Activated naive CD8-positive, alpha-beta T cell treated with anti-CD3 and anti-CD28 coated beads, Interleukin-2, amount 10 ng/mL, durations not matched to agents 7 days and 5 days (primary cell): ENCODE measurements at places on chromosomes 16 and 17. TPM values are rescaled to one million over a fixed set of nuclear protein-coding genes. Genes with fewer than 3 reads are reported as not detected.
A peak's percentile ranks its signal among the peaks of the same experiment; 100 is the strongest.

DNA sequence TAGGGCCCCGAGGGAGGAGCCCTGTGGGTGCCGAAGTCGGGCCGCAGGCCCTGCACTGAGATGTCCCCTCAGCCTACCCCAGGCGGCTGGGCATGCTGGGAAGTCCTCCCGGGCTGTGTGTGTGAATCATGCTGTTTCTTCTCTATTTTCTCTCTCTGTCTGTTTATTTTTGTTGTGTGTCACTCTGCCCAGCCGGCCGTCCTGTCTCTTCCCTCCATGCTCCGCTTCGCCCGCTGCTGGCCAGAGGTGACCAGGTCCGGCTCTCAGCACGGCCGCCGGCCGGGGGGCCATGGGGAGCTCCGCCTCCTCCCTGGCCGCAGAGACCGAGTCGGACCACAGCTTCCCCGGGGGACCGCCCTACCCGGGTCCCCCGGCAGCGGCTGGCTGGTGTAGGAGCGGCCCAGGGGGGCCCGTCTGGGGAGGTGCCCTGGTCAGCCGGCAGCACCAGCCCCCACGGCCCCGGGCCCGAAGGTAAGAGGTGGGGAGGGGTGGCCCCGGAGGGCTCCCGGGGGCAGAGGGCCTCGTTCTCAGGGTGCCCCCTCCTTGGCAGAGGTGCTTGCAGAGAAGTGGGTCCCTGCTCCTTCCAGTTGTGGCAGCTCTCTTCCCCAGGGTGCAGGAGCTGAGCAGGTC lies 12.5 kb downstream of the CAPN15 start:
- DNase-seq = no peak

- peak; percentile 77 for DNase-seq
Measured at GRCh38 chr16:56191156-56191815, at the start of gene GNAO1. Gene GNAO1, plus strand, starts transcription at chr16:56191489. Its CDS starts 747 bp downstream, at chr16:56192236.

GRCh38 chr16:49594685-49595498 lies 221.3 kb downstream of the C16orf78 start:
- DNase-seq = no peak

GRCh38 chr17:38705523-38705802 lies 390 bp downstream of the MLLT6 start:
- peak; percentile 66 for DNase-seq

DNA sequence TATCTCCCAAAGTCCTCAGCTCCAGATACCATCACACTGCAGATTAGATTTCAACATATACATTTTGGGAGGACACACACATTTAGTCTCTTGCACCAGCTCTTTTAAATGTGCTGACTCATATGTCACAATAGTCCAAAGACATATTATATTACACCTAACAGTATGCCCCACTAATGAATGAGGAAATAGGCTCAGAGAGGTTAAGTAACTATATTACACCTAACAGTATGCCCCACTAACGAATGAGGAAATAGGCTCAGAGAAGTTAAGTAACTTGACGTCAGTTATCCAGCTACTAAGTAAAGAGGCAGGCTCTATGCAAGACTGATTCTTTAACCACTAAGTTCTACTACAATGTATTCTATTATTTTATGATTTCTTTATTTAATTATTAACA lies 9.7 kb downstream of the IRX6 start:
- DNase-seq = no peak

- no peak for DNase-seq
Measured at GRCh38 chr17:79546386-79546785, 64.5 kb downstream of the RBFOX3 start.

Gene KRTAP3-2
- not detected for total RNA-seq

Gene CNGB1
- total RNA-seq = not detected

Gene CD300C
- total RNA-seq = 0.61 TPM

Gene SLC7A6OS
- total RNA-seq = 38.2 TPM
